ENCODE measurements at places on chromosomes 4 and X. TPM values are rescaled to one million over a fixed set of nuclear protein-coding genes. Genes with fewer than 3 reads are reported as not detected.
A peak's percentile ranks its signal among the peaks of the same experiment; 100 is the strongest.

The USP17L5 gene
- total RNA-seq: not detected

DNA sequence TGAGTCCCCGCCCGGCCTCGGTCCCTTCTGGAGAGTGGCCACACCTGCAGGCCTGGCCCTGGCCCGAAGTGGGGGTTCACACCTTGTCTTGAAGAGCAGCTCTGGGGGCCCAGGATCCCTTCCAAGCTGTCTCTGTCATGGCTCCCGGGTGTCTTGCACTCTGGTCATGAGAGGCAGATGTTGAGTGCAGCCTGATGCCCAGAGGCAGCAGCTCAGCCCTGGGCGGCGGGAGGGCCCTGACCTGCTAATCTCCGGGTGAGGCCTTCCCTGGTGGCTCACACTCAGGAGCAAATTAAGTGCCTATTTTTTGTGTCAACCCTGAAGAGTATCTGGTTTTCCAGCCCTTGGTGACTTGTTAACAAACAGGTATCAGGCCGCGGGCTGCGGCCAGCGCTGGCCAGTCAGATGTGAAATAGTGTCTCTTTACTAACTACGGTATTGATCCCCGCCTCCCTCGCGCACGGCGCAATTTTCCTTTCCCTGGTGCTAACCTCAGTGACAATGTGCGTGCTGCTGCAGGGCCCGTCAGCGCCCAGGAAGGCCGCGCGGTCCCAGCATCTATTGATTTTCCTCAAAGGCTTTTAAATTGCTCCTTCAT is 24.2 kb downstream of the NKX1-1 start:
- H3K27me3 ChIP-seq: no peaks in the 10 kb centered on the region
- no peak for DNase-seq
- H3K4me3 ChIP-seq: no peak overlapping the region
- H3K4me1 ChIP-seq: no peaks in the 10 kb centered on the region
- H3K36me3 ChIP-seq: no peaks in the 10 kb centered on the region
- H3K27ac ChIP-seq: no peak overlapping the region

DNA sequence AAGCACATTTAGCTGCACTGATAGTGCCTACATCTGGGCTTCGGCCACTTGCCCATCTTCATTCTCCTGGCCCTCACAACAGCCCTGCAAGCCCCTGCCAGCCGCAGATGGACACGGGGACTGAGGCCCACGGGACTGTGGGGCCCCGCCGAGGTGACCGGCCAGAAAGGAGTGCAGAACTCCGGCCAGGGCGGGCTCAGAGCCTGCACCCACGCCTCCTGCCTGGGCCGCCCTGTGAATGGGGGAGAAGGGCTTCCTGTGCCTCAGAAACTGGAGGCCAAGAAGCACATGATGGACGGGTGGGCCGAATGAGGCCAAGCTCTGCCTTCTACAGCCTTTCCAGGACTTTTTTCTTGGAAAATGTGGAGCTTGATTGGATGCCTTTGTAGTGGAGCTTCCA is 35.7 kb upstream of the HGFAC start:
- no peak overlapping the region for H3K4me3 ChIP-seq
- no peaks in the 10 kb centered on the region for H3K4me1 ChIP-seq
- H3K36me3 ChIP-seq: no peaks in the 10 kb centered on the region

The MAGEA9B gene
- not detected for total RNA-seq

DNA sequence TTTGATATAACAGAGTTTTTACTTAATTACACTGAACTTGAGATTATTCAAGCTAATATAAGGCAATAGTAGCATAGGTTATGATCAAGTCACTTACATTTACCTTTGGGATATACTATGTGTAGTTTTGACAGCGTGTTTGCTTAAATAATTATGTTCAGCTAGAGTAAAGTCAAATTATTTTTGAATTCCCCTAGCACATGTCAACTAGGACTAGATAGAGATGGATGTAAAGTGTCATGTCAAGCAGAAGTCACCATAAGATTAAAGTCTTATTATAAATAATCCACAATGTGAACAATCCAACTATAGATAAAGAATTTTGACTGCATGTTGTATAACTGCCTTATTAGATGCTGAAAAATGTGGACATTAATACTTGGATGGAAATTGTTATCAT is 665.2 kb downstream of the GRID2 start:
- H3K27ac ChIP-seq: no peak overlapping the region
- no peaks in the 10 kb centered on the region for H3K36me3 ChIP-seq
- no peaks in the 10 kb centered on the region for H3K27me3 ChIP-seq
- H3K4me3 ChIP-seq: no peak overlapping the region
- H3K4me1 ChIP-seq: 0 out of 2 replicates have a peak, but pooled peaks cover 4% of the 10 kb centered on the region
- no peak for DNase-seq

The TRO gene
- total RNA-seq: not detected

The RFC1 gene
- 65.7 TPM for total RNA-seq

DNA sequence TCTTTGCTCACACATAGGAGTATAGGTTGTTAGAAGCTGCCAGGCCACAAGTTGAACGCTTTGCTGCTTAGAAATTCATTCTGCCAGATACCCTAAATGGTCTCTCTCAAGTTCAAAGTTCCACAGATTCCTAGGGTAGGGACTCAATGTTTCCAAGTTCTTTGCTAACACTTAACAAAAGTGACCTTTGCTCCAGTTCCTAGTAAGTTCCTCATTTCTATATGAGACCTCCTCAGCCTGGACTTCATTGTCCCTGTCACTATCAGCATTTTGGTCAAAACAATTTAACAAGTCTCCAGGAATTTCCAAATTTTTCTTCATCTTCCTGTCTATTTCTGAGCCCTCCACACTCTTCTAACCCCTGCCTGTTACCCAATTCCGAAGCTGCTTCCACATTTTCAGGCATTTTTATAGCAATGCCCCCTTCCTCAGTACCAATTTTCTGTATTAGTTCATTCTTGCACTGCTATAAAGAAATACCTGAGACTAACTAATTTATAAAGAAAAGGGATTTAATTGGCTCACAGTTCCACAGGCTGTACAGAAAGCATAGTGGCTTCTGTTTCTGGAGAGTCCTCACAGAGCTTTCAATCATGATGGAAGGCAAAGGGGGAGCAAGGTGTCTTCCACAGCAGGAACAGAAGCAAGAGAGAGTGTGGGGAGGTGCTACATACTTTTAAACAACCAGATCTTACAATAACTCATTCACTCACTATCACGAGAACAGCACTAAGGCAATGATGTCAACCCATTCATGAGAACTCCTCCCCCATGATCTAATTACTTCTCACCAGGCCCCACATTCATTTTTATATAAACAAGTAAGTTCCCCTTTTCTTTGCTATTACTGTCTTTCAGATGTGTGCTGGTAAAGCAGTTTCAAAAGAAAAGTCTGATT is 11.5 kb upstream of the TLR1 start:
- DNase-seq: no peak
- peaks cover 33% of the 10 kb centered on the region for H3K4me1 ChIP-seq
- H3K27me3 ChIP-seq: no peaks in the 10 kb centered on the region

GRCh38 chrX:74272230-74272629 is 31.8 kb upstream of the ZCCHC13 start:
- no peaks in the 10 kb centered on the region for H3K27me3 ChIP-seq
- H3K4me3 ChIP-seq: no peak overlapping the region
- DNase-seq: no peak
- H3K4me1 ChIP-seq: no peaks in the 10 kb centered on the region
- H3K36me3 ChIP-seq: 0 out of 2 replicates have a peak, but pooled peaks cover 3% of the 10 kb centered on the region
- H3K27ac ChIP-seq: no peak overlapping the region

GRCh38 chr4:162162672-162163071 is 1.1 kb downstream of the FSTL5 start:
- DNase-seq: no peak
- no peaks in the 10 kb centered on the region for H3K36me3 ChIP-seq
- H3K27ac ChIP-seq: no peak overlapping the region
- no peaks in the 10 kb centered on the region for H3K27me3 ChIP-seq

DNA sequence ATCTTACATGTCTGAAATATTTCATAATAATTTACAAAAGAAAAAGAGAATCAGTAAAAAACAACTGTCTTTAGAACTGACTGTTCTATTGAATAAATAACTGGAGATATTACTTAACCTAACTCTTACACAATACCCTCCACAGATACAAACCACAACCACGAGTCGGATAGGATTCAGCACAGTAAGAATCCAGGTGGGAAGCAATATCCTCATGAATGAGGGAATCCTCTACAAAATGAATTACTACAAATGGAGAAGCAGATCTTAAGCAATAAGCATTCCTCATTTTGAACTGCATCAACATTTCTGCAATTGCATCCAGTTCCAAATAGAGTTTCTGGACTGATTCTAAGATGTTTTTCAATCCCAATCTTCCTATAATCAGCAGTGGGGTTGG is 227.1 kb downstream of the SH2D1A start:
- H3K27ac ChIP-seq: no peak overlapping the region
- H3K4me1 ChIP-seq: no peaks in the 10 kb centered on the region
- no peaks in the 10 kb centered on the region for H3K27me3 ChIP-seq
- H3K4me3 ChIP-seq: no peak overlapping the region
- no peak for DNase-seq

The C4orf36 gene
- total RNA-seq: 2.0 TPM

The HTN3 gene
- total RNA-seq: not detected

- H3K27me3 ChIP-seq: no peaks in the 10 kb centered on the region
- H3K4me3 ChIP-seq: no peak overlapping the region
- H3K4me1 ChIP-seq: peaks cover 21% of the 10 kb centered on the region
Observed at GRCh38 chr4:8201321-8201781, 2.3 kb downstream of the SH3TC1 start.

DNA sequence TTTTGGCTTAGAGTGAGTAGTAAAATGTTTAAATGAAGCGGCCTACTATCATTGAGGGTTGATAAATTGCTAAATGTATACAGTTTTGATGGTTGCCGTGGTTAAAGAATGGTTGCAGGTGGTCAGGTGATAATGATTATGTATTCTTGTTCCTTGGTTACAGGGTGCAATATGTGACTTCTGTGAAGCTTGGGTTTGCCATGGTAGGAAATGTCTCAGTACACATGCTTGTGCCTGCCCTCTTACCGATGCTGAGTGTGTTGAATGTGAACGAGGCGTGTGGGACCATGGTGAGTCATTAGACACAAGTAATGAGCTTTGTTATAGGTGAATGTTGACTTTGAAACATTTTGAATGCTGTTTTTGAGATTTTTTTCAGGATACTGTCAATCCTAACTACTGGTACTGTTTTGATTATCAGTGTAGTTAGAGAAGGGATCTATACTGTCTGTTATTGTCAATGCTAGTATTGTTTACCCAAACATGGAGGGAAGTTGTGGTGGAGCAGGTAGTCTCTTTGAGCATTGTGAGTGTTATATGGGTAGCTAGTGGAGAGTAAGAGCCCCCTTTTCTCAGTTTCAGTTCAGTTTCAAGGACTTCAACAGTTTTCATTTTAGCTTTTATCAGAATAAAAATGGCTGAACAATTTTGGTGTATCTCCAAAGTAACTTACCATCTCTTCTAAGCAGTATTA is 8.9 kb downstream of the ZNF330 start:
- H3K4me1 ChIP-seq: no peaks in the 10 kb centered on the region
- H3K36me3 ChIP-seq: peaks cover 5% of the 10 kb centered on the region
- no peak overlapping the region for H3K4me3 ChIP-seq
- no peak overlapping the region for H3K27ac ChIP-seq
- no peak for DNase-seq
- no peaks in the 10 kb centered on the region for H3K27me3 ChIP-seq

- no peak overlapping the region for H3K4me3 ChIP-seq
- H3K4me1 ChIP-seq: no peaks in the 10 kb centered on the region
- no peak for DNase-seq
Observed at GRCh38 chr4:141448490-141448889, 187.9 kb upstream of the IL15 start.

- H3K4me1 ChIP-seq: peaks cover 11% of the 10 kb centered on the region
- no peaks in the 10 kb centered on the region for H3K36me3 ChIP-seq
- H3K27me3 ChIP-seq: no peaks in the 10 kb centered on the region
- DNase-seq: no peak
Observed at GRCh38 chrX:2609431-2610238, 81.5 kb upstream of the CD99 start.

DNA sequence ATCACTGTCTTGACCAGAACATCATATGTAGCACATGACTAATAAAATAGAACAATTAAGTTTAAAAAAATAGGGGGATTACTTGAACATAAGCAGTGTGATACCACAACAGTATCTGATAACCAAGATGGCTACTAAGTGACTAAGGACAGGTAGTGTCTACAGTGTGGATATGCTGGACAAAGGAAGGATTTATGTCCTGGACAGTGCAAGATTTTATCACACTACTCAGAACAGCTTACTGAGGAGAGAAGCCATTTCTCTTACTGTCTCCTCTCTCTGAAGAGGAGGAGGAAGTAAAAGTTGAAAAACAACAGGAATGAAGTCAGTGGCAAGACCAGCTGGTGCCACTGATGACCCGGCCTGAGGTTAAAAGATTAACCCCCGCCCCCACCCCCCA is 4.0 kb upstream of the SLC10A7 start:
- H3K4me1 ChIP-seq: no peaks in the 10 kb centered on the region
- no peak overlapping the region for H3K27ac ChIP-seq
- no peaks in the 10 kb centered on the region for H3K27me3 ChIP-seq
- no peak for DNase-seq
- H3K4me3 ChIP-seq: no peak overlapping the region

GRCh38 chr4:84597450-84597849 is 14.5 kb downstream of the CDS1 start:
- peak; percentile 61 for DNase-seq
- peaks cover 59% of the 10 kb centered on the region for H3K4me1 ChIP-seq
- 0 out of 2 replicates have a peak overlapping the region, but pooled peaks have one; percentile 2 for H3K4me3 ChIP-seq
- H3K27me3 ChIP-seq: no peaks in the 10 kb centered on the region
- H3K27ac ChIP-seq: peak overlapping the region; percentile 97

GRCh38 chr4:26964994-26965393 is 104.4 kb downstream of the STIM2 start:
- no peaks in the 10 kb centered on the region for H3K4me1 ChIP-seq
- no peak overlapping the region for H3K4me3 ChIP-seq
- no peaks in the 10 kb centered on the region for H3K36me3 ChIP-seq
- no peak for DNase-seq
- H3K27ac ChIP-seq: no peak overlapping the region
